ENCODE measurements at places on chromosomes 12 and 14. TPM values are rescaled to one million over a fixed set of nuclear protein-coding genes. Genes with fewer than 3 reads are reported as not detected.
A peak's percentile ranks its signal among the peaks of the same experiment; 100 is the strongest.

Gene KLRF1
- 1.5 TPM for total RNA-seq

Gene NTN4
- total RNA-seq, result 12.8 TPM

Gene CLEC7A
- 4.5 TPM for total RNA-seq

Gene TRPV4
- total RNA-seq, result 0.90 TPM

Gene PMCH
- total RNA-seq, result not detected

Gene NEDD8
- total RNA-seq, result 73.8 TPM

Gene RTN1
- 13.9 TPM for total RNA-seq

Gene PPM1H
- 6.5 TPM for total RNA-seq

Gene GMPR2
- 44.9 TPM for total RNA-seq

Gene OASL
- 0.85 TPM for total RNA-seq

Gene FOXG1
- not detected for total RNA-seq

DNA sequence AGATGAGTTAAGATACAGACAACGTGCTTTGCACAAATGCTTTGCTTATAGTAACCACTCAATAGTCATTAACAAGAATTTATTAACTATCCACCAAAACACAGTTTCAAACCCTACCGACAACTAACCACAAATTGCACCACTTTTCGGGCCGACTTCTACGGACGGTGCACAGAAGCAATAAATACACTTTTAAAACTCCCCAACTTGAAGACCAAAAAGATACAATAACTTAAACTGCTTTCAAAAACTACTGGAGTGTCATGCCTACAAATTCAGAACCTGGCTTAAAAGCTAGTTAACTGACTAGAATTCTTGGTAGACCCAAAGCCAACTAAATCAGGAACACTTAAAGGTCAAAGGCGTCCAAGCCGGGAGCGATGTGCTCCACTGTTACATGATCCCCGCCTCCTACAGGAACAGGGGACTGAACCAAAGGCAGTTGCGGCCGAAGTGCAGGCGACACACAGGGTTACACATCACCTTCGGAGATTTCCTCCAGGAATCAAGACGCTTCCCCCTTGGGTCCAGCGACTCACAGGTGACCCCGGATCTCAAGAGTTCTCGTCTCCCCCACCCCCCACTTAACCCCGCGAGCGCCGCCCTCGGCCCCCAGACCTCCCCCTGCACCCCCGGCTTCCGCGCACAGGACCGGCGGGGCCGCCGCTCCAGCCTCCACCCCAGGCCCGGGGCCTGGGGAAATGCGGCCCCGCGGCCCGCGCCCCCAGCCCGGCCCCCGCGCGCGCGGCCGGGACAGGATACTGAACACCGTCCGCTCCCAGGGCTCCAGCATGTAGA lies 507 bp downstream of the SPTSSA start:
- DNase-seq, result peak; percentile 14

GRCh38 chr12:57741844-57742738 lies 2.7 kb upstream of the TSPAN31 start:
- no peak for DNase-seq

DNA sequence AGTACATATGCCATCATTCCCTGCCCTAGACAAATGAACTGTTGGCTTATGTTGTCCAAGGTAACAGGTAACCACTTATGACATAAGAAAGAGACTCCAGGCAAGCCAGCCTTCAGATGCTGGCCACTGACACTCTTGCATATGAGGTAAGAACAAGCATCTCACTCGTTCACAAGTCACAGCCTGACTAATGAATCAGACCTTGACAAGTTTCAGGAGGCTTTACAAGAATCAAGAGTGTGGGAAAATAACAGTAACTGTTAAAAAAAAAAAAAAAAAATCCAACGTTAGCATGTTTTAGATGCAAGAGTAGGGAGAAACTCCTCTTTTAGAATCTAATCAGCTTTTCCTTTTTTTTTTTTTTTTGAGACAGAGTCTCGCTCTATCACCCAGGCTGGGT lies 40.7 kb downstream of the ZFYVE1 start:
- DNase-seq, result no peak

GRCh38 chr12:753611-754472 lies 1.5 kb downstream of the WNK1 start:
- no peak for DNase-seq

DNA sequence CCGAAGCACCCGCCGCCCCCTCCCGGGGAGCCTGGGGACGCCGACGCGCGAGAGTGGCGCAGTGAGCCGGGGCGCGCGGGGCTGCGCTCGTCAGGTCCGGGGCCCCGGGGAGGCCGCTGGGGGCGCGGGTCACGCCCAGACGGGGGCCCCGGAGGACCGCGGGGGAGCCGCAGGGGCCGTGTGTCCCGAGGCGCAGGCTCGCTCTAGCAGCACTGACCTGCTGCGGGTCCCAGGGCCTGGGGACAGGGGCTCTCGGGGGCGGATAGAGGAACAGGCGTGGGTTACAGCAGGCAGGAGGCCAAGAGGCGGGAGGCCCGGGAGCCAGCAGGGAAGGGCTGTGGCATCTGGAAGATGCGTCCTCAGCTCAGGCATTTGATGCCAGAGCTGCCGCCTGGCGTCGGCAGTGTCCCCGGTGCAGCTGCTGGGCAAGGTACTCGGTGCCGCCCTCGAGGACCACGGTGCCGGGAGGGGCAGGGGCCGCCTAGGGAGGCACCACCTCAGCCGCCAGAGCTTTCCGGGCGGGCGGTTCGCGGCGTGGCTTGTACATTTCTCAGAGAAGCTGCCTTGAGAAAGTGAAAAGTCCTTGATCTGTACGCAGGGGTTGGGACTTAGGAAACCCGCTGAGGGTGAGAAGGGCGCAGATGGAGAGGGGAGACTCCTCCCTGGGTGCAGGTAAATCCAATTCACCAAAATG lies 1.2 kb downstream of the WNT5B start:
- no peak for DNase-seq

- no peak for DNase-seq
Observed at GRCh38 chr12:114658002-114658441, 26.0 kb downstream of the TBX3 start.

GRCh38 chr12:22491034-22491433 lies 53.3 kb downstream of the C2CD5 start:
- no peak for DNase-seq

- no peak for DNase-seq
Observed at GRCh38 chr14:41167040-41167439, 439.6 kb upstream of the LRFN5 start.

DNA sequence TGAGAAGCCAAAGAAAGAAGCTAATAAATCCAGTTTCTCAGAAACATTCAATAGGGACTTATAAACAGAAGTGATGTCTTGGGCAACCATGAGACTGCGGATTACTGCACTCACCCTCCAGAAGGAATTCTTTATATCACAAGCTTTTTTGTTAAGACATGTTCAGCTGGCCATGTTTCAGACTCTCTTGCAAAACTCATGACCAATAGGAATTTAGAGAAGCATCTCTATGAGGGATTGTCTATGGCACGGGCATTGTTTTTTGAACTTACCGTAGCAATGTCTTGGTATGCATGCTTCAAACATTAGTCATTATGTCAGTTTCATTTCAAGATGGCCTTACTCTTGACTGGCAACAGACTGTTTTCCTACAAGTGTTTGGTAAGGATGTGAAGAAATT lies 15.5 kb upstream of the ZNF268 start:
- DNase-seq, result no peak

GRCh38 chr12:50986966-50987737 lies 34.8 kb downstream of the HIGD1C start:
- DNase-seq, result no peak

DNA sequence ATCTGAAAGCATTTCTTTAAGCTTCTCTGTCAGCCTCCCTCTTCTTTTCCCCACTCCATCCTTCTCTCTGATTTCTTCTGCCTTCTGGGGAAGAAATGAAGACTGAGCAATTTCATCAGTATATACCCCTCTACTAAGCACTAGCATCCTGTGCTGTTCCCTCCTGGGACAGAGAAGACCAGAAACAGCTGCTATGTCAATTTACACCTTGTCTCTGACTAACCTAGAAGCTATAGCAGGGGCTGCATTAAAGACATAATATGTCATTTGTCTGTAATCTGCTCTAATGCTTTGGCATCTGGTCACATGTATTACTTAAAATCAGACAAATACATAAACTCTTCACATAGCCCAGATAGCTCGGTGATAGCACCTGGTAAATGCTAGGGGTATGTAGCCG lies 296.9 kb downstream of the PAWR start:
- no peak for DNase-seq

DNA sequence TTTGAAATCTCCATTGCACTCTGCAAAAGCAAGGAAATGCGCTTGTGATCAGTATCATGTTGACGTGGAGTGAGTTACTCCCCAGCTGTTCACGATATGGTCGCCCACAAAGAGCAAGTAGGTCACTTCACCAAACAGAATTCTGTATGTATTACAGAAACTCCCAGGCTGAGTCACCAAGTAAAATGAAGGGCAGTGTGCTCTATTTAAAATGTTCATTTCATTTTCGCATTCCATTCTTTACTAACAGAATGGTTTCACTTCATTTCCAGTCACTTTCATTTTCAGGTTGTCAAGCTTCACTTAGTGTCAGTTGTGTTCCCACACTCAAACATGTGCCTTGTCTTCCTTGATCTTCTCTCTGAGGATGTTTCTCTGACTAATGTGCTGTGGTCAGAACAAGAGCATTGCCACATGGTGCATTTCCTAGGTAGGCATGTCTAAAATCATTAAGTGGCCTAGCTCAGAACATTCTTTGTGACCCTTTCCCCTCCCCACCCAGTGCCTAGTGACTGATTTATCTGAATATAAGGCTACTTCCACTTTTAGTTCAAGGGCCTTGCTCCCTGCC lies 391.2 kb downstream of the RAD51B start:
- DNase-seq, result peak; percentile 28

DNA sequence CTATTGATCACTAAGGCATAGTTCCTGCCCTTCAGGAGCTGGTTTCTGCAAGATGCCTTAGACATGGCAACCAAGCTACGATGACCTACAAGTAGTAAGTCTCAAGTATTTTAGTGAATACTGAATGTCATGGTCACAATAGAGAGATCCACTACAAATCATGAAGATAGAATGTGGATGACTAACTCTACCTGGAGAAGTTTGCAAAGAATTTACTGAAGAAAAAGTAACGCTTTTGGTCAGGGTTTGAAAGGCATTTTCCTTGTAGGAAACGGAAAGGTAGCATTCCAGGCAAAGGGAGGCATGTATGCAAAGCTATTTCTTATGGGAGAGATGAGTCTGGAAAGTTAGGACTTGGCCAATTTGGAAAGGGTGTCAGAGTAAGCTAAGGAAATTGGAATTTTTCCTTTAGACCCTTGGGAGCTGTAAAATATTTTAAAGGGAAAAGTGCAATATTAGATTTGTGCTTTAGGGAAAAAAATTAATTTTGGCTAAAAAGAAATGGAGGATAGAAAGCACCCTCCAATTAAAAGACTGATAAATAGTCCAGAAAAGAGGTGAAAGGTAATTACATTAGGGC lies 377.5 kb downstream of the EGLN3 start:
- no peak for DNase-seq

GRCh38 chr12:107079172-107080011 lies 14.0 kb downstream of the CRY1 start:
- no peak for DNase-seq

DNA sequence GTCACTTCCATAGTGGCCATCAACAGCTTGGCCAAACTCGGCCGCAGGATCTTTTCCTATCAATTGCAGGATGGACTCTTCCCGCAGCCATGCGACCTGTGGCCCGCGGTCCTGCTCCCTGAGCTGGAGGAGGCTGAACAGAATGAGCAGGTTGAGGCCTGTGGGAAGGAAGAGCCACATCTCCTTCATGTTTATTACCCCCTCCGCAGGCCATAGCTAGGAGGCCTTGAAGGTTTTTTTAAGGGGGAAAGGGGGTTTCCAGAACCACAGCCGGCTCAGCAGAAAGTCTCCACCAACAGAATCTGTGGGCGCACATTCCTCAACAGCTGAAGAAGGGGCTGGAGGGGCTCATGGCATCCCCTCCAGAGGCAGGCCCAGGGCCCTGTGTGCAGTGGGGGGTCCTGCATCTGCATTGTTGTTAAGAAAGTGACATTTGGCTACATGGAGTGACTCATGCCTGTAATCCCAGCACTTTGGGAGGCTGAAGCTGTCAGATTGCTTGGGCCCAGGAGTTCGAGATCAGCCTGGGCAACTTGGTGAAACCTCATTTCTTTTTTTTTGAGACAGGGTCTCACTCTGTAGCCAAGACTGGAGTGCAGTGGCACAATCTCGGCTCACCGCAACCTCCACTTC lies 25.2 kb upstream of the PPP1R13B start:
- no peak for DNase-seq

DNA sequence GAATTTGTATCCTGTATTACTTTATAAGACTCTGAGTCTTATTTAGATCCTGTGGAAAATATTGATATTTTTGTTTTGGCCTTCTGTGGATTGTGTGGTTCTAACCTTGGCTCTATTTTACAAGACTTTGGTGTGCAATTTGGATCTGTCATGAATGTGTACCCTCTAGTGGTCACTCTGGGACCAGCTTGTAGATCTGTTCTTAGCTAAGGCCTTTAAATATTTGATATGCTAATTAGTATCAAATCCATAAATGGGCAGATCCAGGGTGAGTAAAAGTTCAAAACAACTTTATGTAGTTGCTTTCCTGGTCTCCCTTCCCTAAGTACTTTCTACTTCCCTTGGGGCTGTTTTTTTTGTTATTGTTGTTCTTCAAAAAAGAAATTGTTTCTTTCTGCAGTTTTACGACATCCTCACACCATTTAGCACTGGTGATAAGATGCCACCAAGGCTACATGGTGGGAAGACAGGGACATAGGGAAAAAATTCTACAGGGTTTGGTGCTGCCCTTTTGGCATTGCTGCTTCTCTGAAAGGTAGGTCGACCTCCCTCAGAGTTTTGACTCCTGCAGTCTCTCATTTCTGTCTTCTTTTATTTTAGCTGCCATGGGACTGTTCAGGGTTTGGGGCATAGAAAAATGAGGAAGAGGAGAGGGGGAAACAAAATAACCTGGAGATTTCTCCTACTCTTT lies 238.5 kb downstream of the GPHN start:
- DNase-seq, result no peak

DNA sequence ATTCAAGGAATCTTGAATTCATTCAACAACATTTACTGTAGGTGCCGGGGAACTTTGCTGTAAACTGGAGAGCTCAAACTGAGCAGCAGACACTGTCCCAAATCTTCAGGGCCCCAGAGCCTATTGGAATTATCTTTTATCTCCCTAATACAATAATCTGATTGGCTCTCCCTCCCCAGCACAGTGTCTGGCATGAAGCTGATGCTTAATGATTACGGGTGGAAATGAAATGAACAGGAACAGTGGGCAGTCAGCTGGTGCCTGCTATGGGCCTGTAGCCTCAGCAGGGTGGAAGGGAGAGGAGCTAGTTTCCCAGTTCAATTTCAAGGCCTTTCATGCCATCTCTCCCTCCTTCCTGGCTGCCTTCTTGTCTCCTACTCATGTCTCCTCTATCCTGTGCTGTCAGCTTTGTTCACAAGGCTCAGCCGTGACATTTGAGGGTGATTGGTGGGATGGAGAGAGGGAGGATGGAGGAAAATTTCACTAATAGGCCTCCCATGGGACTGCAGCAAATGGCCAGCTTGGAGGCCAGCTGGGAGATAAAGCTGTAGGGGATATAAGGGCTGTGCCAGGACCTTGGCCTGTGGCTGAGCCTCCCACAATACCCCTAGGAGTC lies 4.3 kb upstream of the RAPGEF3 start:
- DNase-seq, result no peak

- no peak for DNase-seq
Observed at GRCh38 chr14:104686624-104687517, 2.5 kb upstream of the INF2 start.

Measured in urinary bladder (tissue), 4 donors.